Stimulated activated naive CD4-positive, alpha-beta T cell treated with Interleukin-2 at 50 U/mL for 16 hours (primary cell): ENCODE measurements at places on chromosomes 1 and 21.

GRCh38 chr1:65866439-65866838, 73.7 kb downstream of the PDE4B start:
- DNase-seq, result no peak

- no peak for DNase-seq
Measured at GRCh38 chr1:244341455-244342450, 110.0 kb downstream of the ADSS2 start.

DNA sequence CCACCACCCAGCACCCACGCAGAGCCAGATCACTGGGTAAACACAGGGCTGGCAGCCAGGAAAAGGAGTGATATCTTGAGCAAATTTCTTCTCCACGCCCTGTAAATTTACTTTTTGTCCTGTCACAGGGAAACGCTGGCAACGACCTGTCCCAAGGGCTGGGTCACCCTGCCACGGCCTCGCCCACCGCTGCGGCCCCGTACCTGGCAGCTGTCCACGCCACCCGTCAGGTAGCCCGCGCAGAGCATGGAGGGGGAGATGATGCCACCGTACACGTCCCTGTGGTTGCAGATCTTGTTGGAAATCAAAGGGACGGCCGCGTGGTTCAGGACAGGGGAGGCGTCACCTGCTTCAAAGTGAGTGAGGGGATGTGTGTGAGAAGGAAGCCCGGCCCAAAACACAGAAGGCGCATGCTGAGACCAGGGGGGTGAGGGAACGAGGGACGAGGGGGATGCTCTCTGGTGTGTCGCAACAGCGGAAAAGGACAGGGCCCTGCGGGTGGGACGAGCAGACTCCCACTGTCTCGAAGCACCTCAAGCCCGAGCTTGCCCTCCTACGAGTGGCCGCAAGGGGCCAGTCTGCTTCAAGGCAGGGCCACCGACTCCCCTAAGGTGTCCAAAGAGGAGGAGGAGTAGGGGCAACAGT, 10.1 kb upstream of the TFF1 start:
- DNase-seq, result no peak

GRCh38 chr1:52355436-52355835, 10.6 kb downstream of the CC2D1B start:
- no peak for DNase-seq

GRCh38 chr21:42991992-42992740, 17.8 kb downstream of the PKNOX1 start:
- no peak for DNase-seq

DNA sequence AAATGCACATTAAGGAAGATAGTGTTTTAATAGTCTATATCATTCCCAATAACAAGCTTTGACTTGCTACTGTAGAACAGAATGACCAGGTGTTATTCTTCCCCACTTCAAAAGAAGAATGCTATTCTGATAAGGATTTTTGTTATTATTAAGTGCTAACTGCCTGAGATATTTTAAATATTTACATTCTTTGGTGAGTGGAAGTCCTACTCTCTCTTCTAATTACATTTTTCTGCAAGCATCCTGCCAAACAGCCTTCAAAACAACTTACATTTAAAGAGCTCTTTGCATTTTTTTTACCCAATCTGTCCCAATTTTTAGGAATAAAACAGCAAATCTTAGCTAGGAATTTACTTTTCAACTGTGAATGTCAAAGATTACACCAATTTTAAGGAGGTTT, 23.5 kb upstream of the SYDE2 start:
- no peak for DNase-seq

DNA sequence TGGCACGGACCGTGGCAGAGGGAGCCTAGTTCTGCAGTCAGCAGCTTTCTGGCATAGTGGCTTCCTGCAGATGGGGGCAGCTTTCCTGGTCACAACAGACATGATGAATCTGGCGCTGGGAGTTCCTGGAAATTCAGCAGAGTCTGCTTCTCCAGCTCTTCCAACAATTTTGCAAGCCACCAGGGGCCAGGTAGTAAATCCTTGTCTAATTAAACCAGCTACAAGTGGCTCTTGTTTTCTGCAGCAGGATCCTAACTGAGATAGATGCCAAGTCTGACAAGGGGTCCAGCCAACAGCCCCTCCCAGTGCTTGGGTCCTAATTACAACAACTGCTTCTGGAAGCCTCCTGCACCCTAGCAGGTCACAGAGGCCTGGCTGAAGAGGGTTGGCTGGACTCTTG, 35.8 kb downstream of the TRIM62 start:
- no peak for DNase-seq

DNA sequence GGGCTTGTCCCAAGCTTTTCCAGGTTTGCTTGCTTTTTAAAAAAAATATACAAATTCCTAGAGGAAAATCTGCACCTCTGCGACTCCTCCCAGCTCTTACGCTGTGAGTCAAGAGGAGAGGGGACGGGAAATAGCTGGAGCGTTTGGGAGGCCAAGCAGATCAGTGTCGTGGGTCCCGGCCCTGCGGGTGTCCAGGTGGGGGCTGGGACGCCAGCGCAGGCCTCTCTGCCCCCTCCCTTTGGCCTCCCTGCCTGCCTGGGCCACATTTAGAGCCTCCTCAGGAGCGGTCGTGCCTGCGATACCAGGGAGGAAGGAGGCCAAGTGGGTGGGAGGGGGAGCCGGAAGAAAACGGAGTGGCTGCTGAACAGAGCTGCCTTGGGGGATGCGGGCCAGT, 9.0 kb downstream of the WNT4 start:
- DNase-seq, result no peak

GRCh38 chr21:33071770-33072306, 1.9 kb downstream of the OLIG1 start:
- DNase-seq, result no peak

DNA sequence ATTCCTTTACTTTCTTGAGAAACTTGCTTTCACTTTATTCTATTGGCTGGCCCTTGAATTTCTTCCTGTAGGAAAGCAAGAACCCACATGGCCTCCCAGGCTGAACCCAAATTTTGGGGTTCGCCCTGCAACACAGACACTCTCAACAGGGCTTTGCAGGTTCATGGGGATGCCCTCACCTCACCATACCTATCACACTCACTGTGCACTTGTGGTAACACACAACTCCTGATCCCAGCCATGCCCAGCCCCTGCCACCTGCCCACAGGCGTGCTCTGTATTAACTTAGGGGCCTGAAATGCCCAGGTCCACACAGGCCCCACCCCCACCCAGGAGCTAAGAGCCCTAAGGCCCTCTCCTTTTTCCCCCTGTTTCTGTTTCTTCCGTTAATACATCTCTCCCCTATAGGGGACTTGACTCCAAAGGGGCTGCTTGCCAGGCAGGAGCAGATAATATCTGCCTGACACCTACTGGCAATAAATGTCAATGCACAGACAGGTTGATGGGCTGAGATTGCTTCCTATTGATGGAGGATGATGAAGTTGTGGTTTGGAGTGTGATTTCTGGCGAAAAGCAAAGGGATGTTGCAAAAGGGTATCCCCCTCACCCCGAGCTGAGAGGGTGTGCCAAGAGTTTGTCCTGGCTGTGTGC, 171.5 kb downstream of the AJAP1 start:
- DNase-seq, result no peak

DNA sequence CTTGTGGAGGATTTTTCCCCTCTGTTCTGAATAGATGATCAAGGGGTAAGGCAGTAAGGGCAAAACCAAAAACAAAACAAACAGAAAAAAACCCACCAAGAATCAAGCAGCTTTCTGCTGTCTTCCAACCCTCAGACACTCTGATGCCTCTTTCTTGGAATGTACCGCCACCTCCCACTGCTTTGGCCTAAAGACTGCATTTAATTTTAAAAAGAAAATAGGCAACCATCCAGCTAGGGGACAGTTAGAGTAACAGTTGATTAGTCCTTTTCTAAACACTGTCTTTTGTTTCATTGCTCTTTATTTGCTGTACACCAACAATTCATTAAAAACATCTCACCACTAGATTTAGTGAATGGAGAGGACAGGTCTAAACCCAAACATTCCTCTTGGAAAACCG, 21.5 kb downstream of the WLS start:
- no peak for DNase-seq

DNA sequence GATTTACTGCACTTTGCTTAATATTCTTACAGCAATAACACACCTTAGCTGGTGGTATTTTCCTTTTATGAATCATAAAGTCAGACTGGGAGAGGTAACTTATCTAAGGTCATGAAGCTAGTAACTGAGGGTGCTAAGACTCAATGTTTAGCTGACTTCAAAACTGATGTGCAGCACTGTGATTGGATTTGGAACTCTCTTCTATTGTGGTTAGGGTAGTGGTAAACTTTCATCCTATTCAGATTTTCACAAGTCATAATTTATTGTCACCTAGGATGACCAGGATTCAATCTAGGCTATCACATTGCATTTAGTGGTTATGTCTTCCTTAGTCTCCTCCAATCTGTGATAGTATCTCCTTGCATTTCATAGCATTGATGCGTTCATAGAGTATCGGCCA, 18.9 kb downstream of the EPB41 start:
- no peak for DNase-seq

DNA sequence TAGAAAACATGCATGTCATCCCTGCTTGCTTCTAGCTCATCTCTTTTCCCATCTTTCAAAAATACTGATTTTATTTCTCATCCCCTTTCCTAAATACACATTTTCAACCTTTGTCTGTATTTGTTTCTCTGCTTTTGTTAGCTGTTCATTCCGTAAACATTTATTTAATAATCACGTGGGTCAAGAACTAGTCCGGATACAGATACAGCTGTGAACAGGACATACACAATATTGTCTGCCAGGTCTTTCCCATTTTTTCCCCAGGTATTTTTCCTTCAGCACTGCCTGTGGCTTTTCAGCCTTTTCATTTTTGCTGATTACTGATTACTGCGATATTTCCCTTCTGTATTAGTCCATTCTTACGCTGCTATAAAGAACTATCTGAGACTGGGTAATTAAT, 5.7 kb downstream of the PER3 start:
- no peak for DNase-seq
